ENCODE measurements at places on chromosomes 13 and 19. TPM values are rescaled to one million over a fixed set of nuclear protein-coding genes. Genes with fewer than 3 reads are reported as not detected.

GRCh38 chr19:10640361-10640760, 13.8 kb upstream of the ILF3 start:
- peaks cover 3% of the 10 kb centered on the region for H3K4me1 ChIP-seq
- no peak overlapping the region for H3K27ac ChIP-seq
- no peaks in the 10 kb centered on the region for H3K27me3 ChIP-seq
- no peak overlapping the region for H3K4me3 ChIP-seq

DNA sequence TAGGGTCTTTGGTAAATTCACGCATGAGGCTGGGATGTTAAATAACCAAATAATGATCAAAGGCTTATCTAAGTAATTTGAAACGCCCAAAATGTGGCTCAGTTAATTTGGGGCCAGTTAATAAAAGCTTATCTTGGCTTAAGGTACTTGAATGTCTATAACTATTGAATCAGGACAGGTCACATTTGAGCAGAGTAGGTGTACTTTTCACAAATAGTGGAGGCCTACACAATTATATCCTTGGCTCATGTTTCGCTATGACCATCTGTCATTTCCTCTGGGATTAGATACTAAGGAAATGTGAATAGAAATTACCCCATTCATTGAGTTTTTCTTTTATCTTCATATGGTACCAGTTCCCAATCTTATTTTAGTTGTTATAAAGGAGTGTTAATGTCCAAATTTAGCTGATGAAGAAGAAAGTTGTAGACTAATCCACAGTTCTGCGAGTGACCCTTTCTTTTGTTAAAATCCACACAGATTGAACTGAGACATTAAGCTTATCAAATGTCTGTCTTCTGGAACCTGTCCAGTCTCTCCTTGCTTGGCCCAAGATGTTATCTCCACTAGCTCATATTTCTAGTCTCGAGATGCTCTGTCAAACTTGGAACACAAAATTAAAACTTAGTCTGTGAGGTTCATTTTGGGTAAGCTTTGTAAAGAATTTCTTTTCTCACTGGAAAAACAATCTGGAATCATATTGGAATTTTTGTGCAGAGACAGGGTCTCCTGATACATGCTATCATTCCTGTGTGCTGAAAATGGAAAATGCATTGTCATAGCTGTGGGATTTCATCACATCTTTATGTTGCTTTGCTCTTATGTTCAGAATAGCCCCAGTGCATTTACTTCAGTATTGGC, 31.0 kb downstream of the SLAIN1 start:
- peaks cover 9% of the 10 kb centered on the region for H3K36me3 ChIP-seq
- peaks cover 5% of the 10 kb centered on the region for H3K4me1 ChIP-seq
- DNase-seq: no peak

- H3K4me3 ChIP-seq: no peak overlapping the region
- no peaks in the 10 kb centered on the region for H3K36me3 ChIP-seq
- H3K4me1 ChIP-seq: no peaks in the 10 kb centered on the region
- no peak overlapping the region for H3K27ac ChIP-seq
Measured at GRCh38 chr13:61417086-61417570, 1.5 kb upstream of the PCDH20 start.

DNA sequence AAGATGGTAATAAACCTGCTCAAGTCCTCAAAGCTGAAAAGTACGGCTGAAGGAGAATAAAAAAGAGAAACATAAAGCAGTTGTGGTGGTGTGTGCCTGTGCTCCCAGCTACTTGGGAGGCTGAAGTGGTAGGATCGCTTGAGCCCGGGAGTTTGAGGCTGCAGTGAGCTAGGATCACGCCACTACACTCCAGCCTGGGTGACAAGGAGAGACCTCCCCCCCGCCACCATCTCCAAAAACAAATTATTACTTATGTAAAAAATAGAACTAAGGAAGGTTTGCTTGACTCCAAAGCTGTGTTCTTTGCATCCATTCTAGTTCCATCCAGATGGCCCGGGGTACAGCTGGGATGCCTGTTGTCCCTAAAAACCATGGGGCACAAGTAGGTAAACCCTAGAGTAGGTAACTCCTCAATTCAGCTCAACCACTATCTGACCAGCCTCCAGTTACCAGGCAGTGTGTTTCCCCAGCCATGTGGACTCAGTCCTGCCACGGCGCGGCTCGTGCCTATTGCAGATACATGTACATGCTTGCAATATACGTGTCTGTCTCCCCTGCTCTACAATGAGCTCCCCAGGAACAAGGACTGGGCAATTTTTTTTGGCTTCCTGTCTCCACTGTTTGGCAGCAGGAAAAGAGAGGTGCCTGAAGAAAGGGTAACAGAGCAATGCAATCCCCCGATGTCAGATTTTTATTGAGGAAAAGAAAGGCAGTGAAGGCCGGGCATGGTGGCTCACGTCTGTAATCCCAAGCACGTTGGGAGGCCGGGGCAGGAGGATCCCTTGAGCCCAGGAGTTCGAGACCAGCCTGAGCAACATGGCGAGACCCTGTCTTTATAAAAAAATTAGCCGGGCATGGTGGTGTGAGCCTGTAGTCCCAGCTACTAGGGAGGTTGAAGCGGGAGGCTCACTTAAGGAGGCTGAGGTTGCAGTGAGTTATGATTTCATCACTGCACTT, 101.3 kb downstream of the GNG7 start:
- no peak overlapping the region for H3K27ac ChIP-seq
- H3K36me3 ChIP-seq: no peaks in the 10 kb centered on the region
- no peaks in the 10 kb centered on the region for H3K27me3 ChIP-seq

GRCh38 chr13:52177276-52177675, 17.9 kb upstream of the NEK3 start:
- no peak overlapping the region for H3K4me3 ChIP-seq
- H3K27ac ChIP-seq: no peak overlapping the region
- no peak for DNase-seq
- H3K4me1 ChIP-seq: no peaks in the 10 kb centered on the region
- H3K36me3 ChIP-seq: peaks cover 61% of the 10 kb centered on the region
- H3K27me3 ChIP-seq: no peaks in the 10 kb centered on the region

DNA sequence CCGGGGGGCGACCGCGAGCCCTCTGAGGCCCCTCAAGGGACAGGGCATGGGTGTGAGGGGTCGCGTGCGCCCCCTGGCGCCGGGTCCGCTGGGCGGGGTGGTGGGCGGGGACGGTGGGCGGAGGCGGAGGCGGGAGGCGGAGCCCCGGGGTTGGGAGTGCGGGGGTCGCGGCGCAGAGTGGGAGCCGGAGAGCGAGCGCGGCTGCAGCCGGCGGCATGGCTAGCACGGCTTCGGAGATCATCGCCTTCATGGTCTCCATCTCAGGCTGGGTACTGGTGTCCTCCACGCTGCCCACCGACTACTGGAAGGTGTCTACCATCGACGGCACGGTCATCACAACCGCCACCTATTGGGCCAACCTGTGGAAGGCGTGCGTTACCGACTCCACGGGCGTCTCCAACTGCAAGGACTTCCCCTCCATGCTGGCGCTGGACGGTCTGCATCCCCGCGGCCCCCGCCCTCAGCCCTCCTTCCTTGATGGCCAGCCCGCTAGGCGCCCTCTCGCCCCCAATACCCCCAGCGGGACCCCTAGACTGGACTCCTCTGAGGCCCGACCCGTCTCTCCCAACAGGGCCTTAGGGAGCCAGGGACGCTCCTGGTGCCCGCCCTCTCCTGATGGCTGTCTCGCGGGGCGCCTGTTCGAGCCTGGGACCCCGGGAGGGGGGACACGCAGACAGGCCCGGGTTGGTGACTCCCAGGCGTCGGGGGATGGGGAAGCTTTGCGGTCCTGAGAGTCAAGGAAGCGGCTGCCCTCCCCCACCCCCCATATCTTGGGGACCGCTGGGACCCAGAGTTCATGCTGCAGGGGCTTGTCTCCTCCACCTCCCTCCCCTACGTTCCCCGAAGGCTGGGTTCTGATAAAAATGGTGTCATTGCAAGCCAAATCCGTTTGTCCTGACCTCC, at the start of gene CLDN10:
Gene CLDN10, plus strand, starts transcription at position 182 of the 903 bp plus-strand sequence. Its CDS starts 34 bp downstream, at position 216.
- no peak within 1 kb of the TSS for H3K4me3 ChIP-seq
- no peak for DNase-seq
- H3K4me1 ChIP-seq: no peaks in the 10 kb centered on the region

DNA sequence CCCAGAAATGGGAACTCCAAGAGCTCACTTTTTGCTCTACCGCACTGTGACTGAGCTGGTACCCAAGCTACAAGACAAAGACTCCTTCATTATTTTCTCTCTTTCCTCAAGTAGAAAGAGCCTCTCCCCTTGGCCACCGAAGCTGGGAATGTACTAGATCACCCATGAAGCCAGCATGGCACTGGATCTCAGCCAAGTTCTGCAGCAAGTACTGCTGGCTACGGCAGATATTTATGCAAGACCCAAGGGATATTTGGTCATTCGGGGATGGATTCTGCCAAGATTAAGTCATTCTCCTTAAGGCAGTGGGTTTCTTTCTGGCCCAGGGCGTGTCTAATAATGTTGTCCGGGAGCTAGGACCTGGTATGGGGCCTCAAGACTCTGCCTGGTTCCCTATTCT, 633.5 kb downstream of the SLITRK1 start:
- no peaks in the 10 kb centered on the region for H3K36me3 ChIP-seq
- H3K4me1 ChIP-seq: no peaks in the 10 kb centered on the region
- no peak overlapping the region for H3K27ac ChIP-seq
- no peaks in the 10 kb centered on the region for H3K27me3 ChIP-seq

GRCh38 chr13:66765559-66765958, 464.6 kb downstream of the PCDH9 start:
- H3K36me3 ChIP-seq: no peaks in the 10 kb centered on the region
- H3K27ac ChIP-seq: no peak overlapping the region
- H3K4me1 ChIP-seq: no peaks in the 10 kb centered on the region
- H3K4me3 ChIP-seq: no peak overlapping the region

DNA sequence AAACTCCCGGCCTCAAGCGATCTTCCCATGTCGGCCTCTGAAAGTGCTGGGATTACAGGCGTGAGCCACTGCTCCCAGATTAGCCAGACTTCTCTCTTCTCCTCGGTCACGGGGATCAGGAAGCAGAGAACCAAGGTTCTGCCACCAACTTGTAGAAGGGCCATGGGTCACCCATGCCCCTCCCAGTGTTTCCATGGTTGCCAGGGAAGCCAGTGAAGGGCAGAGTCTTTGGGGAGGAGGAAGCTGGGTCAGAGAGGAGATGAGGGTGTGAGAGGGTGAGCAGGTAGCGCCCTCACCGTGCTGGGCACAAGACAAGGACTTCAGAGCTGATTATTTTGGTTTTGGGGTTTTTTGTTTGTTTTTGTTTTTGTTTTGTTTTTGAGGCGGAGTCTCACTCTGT, 77.1 kb downstream of the GNG7 start:
- DNase-seq: no peak
- no peak overlapping the region for H3K27ac ChIP-seq
- H3K4me3 ChIP-seq: no peak overlapping the region
- H3K4me1 ChIP-seq: peaks cover 39% of the 10 kb centered on the region

DNA sequence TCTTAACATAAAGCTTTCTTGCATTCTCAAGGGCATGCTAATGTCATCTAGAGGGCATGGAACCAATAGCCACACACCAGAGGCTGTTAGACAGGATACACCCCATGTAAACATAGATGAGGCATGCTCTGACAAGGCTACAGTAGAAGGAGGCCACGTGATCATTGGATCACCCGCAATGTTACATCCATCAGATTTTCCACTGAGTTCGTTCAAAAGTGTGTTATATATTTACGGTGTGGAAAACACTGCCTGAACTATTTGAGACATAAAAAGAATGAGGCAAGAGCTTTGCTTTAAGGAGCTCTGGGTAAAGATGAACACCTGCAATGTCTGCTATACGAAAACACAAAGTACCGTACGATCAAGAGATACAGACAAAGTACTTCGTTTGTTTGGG, 817.5 kb upstream of the SLC10A2 start:
- no peak overlapping the region for H3K4me3 ChIP-seq
- no peaks in the 10 kb centered on the region for H3K27me3 ChIP-seq
- no peaks in the 10 kb centered on the region for H3K36me3 ChIP-seq
- no peak overlapping the region for H3K27ac ChIP-seq
- H3K4me1 ChIP-seq: no peaks in the 10 kb centered on the region

DNA sequence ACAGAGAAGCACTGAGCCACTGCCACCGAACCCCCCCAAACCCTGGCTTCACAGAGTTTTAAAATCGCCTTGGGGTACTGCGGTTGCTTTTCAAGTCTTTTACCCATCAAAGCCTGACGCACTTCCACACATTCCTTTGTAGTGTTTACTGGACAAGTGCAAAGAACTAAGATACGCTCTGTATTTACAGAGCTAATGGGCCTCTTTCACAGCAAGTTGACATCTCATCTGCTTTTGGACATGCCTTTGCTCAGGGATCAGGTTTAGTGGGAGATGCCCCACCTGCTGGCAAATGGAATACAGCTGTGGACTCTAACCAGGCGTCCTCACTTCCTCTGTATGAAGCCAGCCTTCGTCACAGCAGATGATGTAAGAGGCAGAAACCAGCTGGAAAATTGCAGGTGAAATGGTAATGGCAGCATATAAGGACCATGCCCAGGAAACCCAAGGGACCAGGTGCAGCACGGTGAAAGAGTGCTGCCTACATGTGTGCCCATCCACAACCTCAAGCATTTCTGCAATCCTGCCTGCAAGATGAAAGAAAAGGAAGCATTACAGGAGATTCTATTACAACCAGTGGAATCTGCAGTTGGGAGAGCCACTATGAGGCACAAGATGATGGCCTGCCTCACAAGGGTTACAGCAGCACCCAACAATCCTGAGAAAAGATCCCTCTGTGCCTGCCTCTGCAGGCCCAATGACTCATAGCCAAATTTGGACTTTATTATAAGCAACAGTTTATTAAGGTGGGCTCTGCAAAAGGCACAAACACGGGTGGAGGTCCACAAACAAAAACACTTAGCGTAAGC, 34.7 kb downstream of the BRD4 start:
- no peaks in the 10 kb centered on the region for H3K27me3 ChIP-seq
- peak overlapping the region; percentile 30 for H3K27ac ChIP-seq
- peak overlapping the region; percentile 49 for H3K4me3 ChIP-seq
- DNase-seq: no peak
- H3K36me3 ChIP-seq: peaks cover 13% of the 10 kb centered on the region

- H3K4me1 ChIP-seq: no peaks in the 10 kb centered on the region
- no peaks in the 10 kb centered on the region for H3K27me3 ChIP-seq
- H3K27ac ChIP-seq: no peak overlapping the region
- no peak overlapping the region for H3K4me3 ChIP-seq
- DNase-seq: no peak
Measured at GRCh38 chr13:23059173-23059572, 121.6 kb upstream of the SGCG start.

- DNase-seq: no peak
- no peak overlapping the region for H3K27ac ChIP-seq
- H3K27me3 ChIP-seq: no peaks in the 10 kb centered on the region
Measured at GRCh38 chr13:71082631-71083030, 784.4 kb downstream of the DACH1 start.

- no peak overlapping the region for H3K4me3 ChIP-seq
- no peaks in the 10 kb centered on the region for H3K4me1 ChIP-seq
- DNase-seq: peak; percentile 16
- H3K36me3 ChIP-seq: peaks cover 38% of the 10 kb centered on the region
- H3K27me3 ChIP-seq: no peaks in the 10 kb centered on the region
Measured at GRCh38 chr19:1992759-1993260, 22.7 kb downstream of the BTBD2 start.

The SIN3B gene
- polyA plus RNA-seq: 3.0 TPM

The ZNF304 gene
- polyA plus RNA-seq: 2.5 TPM

The KLF1 gene
- not detected for polyA plus RNA-seq

The TSKS gene
- 0.77 TPM for polyA plus RNA-seq

The ACTL9 gene
- not detected for polyA plus RNA-seq

The DYRK1B gene
- polyA plus RNA-seq: 10.2 TPM

The PABPC3 gene
- 0.15 TPM for polyA plus RNA-seq

The ZNF729 gene
- not detected for polyA plus RNA-seq

The VSTM1 gene
- not detected for polyA plus RNA-seq

The RHPN2 gene
- 0.39 TPM for polyA plus RNA-seq

The ZFP82 gene
- polyA plus RNA-seq: 7.5 TPM

All from CD4-positive, CD25-positive, alpha-beta regulatory T cell (primary cell).